ENCODE measurements at places on chromosomes 6 and 20. TPM values are rescaled to one million over a fixed set of nuclear protein-coding genes. Genes with fewer than 3 reads are reported as not detected.
A peak's percentile ranks its signal among the peaks of the same experiment; 100 is the strongest.

The CCDC170 gene
- total RNA-seq, result not detected

The GTSF1L gene
- not detected for total RNA-seq

The APOM gene
- total RNA-seq, result 3.7 TPM

The MCHR2 gene
- not detected for total RNA-seq

The GSTA5 gene
- not detected for total RNA-seq

The ADGRF1 gene
- total RNA-seq, result not detected

- peak; percentile 92 for DNase-seq
- H3K36me3 ChIP-seq, result no peaks in the 10 kb centered on the region
- no peak overlapping the region for H3K4me3 ChIP-seq
- peaks cover 6% of the 10 kb centered on the region for H3K4me1 ChIP-seq
- no peaks in the 10 kb centered on the region for H3K27me3 ChIP-seq
These were observed 88.5 kb downstream of the LY86 start for GRCh38 chr6:6676910-6677441.

DNA sequence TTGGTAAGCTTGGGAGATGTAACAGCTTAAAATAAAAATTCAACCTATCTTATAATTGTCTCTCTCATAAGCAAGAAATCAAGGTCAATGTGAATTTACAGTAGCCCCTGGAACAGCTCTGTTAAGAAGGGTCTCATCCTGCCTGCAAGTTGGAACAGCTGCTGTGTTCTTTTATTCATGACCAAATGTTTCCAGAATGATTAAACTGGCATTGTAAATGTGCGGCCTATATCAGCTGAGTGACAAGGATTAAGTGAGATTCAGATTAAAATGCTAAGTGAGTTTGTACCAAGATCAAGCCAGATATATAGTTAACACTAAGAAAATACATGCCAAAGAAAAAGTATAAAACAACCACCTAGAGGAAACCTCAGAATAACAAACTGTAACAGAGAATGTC is 45.3 kb upstream of the NRSN1 start:
- no peaks in the 10 kb centered on the region for H3K27me3 ChIP-seq
- H3K4me3 ChIP-seq, result no peak overlapping the region
- H3K36me3 ChIP-seq, result no peaks in the 10 kb centered on the region
- no peaks in the 10 kb centered on the region for H3K4me1 ChIP-seq
- H3K27ac ChIP-seq, result no peak overlapping the region

GRCh38 chr6:169420912-169421543 is 167.4 kb upstream of the THBS2 start:
- DNase-seq, result no peak
- H3K27ac ChIP-seq, result no peak overlapping the region
- no peaks in the 10 kb centered on the region for H3K4me1 ChIP-seq
- H3K4me3 ChIP-seq, result no peak overlapping the region
- H3K36me3 ChIP-seq, result no peaks in the 10 kb centered on the region
- peaks cover 5% of the 10 kb centered on the region for H3K27me3 ChIP-seq

GRCh38 chr6:170442596-170442995 is 110.5 kb downstream of the PSMB1 start:
- no peak for DNase-seq
- no peaks in the 10 kb centered on the region for H3K27me3 ChIP-seq
- H3K27ac ChIP-seq, result no peak overlapping the region
- peaks cover 5% of the 10 kb centered on the region for H3K4me1 ChIP-seq

DNA sequence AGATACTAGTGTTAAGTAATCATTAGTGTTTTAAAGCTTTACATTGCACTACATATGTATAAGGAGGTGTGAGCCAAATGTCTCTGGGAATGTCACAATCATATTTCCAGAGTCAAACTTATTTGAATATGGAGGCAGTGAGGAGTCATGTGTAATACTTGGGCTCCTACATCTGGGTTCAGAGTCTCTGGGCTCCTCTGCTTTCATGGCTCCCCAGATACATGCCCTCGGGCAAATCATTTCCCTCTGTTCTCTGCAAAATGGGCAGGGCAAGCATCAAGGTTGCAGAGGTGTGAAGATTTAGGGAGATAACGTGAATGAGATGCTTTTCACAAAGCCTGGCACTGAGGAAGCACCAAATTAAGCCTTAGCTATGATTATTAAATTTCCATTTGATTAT is 138.3 kb upstream of the SGK1 start:
- no peaks in the 10 kb centered on the region for H3K36me3 ChIP-seq
- H3K4me3 ChIP-seq, result no peak overlapping the region
- no peaks in the 10 kb centered on the region for H3K27me3 ChIP-seq

GRCh38 chr20:1341561-1342265 is 12.8 kb upstream of the SDCBP2 start:
- no peaks in the 10 kb centered on the region for H3K36me3 ChIP-seq
- H3K27ac ChIP-seq, result no peak overlapping the region
- peaks cover 27% of the 10 kb centered on the region for H3K4me1 ChIP-seq

DNA sequence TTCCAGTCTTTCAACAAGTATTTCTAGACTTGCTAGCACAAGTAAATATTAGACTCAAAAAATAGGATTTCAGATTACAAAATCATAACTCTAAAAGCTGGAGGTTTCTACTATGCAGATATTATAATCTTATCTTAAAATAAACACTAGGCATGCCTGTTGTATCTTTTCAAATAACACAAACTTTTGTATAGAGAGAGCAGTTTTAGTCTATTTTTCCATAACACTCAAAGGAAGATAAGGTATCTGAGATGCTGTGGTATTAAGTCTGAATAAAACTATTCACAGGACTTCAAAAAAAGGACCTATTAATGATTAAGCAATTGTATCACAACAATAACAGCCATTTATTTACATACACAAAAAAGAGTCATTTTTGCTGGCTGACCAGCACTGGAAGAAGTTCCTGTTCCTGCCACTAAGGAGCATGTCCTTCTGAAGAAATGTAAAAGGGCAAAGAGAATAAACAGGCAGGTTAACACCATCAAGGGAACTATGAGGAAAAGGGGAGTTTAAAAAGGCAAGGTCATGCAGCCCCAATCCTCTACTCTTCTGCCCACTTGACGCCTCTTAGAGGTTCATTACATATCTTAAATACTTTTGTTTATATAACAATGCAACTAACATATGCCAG is 39.4 kb downstream of the REPS1 start:
- peaks cover 21% of the 10 kb centered on the region for H3K36me3 ChIP-seq
- no peak overlapping the region for H3K27ac ChIP-seq
- H3K4me3 ChIP-seq, result no peak overlapping the region

- no peaks in the 10 kb centered on the region for H3K27me3 ChIP-seq
- H3K4me3 ChIP-seq, result no peak overlapping the region
- H3K36me3 ChIP-seq, result no peaks in the 10 kb centered on the region
- H3K4me1 ChIP-seq, result peaks cover 8% of the 10 kb centered on the region
These were observed 7.2 kb upstream of the UQCC2 start for GRCh38 chr6:33718713-33719112.

GRCh38 chr6:1201547-1202200 is 110.2 kb upstream of the FOXQ1 start:
- no peak overlapping the region for H3K4me3 ChIP-seq
- H3K36me3 ChIP-seq, result no peaks in the 10 kb centered on the region
- peaks cover 6% of the 10 kb centered on the region for H3K27me3 ChIP-seq
- no peak overlapping the region for H3K27ac ChIP-seq
- DNase-seq, result no peak

- no peak overlapping the region for H3K4me3 ChIP-seq
- H3K27me3 ChIP-seq, result no peaks in the 10 kb centered on the region
- H3K4me1 ChIP-seq, result no peaks in the 10 kb centered on the region
- H3K36me3 ChIP-seq, result peaks cover 4% of the 10 kb centered on the region
- no peak overlapping the region for H3K27ac ChIP-seq
- DNase-seq, result no peak
These were observed 42.1 kb downstream of the GFRA4 start for GRCh38 chr20:3621111-3621510.

DNA sequence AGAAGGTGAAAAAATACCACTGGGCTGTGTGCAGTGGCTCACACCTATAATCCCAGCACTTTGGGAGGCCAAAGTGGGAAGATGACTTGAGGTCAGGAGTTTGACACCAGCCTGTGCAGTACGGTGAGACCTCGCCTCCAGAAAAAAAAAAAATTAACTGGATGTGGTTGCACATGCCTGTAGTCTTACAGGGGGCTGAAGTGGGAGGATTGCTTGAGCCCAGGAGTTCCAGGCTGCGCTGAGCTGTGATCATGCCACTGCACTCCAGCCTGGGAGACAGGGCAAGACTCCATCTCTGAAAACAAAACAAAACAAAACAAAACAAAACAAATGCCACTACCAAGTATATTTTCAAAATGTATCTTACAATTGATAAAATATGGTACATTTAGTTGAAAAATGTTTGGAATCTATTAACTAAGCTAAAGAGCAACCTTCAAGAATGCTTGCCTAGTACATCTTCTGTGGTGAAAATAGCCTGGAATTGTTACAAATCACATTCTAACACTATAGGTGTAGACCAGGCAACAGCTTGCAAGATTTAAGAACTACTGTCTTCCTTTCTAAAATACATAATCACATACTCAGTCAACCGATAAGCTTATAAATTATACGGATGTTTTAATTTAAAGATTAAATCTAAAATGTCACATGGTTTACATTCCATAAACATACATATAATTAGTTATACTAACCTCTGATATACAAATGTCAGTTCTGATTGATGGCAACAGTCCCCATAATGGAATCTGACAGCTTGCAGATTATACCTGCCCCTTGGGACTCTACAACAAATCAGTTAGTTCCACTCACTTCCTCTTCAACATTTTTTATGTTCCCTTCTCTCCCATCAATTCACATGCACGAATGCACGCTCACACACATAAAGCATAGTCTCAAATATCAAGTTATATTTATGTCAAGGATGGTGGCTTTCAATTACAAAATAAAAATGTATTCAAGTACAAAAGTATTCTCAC is 150.8 kb downstream of the ASCC3 start:
- H3K27ac ChIP-seq, result no peak overlapping the region
- DNase-seq, result no peak
- H3K27me3 ChIP-seq, result no peaks in the 10 kb centered on the region
- no peaks in the 10 kb centered on the region for H3K4me1 ChIP-seq
- peaks cover 6% of the 10 kb centered on the region for H3K36me3 ChIP-seq
- no peak overlapping the region for H3K4me3 ChIP-seq

Measured in activated naive CD4-positive, alpha-beta T cell treated with anti-CD3 and anti-CD28 coated beads for 36 hours (primary cell).